ENCODE measurements at places on chromosomes 3 and 15.

GRCh38 chr3:135792174-135792573 is 173.4 kb upstream of the PPP2R3A start:
- DNase-seq = no peak

GRCh38 chr3:27554706-27555105 is 70.5 kb upstream of the SLC4A7 start:
- no peak for DNase-seq

DNA sequence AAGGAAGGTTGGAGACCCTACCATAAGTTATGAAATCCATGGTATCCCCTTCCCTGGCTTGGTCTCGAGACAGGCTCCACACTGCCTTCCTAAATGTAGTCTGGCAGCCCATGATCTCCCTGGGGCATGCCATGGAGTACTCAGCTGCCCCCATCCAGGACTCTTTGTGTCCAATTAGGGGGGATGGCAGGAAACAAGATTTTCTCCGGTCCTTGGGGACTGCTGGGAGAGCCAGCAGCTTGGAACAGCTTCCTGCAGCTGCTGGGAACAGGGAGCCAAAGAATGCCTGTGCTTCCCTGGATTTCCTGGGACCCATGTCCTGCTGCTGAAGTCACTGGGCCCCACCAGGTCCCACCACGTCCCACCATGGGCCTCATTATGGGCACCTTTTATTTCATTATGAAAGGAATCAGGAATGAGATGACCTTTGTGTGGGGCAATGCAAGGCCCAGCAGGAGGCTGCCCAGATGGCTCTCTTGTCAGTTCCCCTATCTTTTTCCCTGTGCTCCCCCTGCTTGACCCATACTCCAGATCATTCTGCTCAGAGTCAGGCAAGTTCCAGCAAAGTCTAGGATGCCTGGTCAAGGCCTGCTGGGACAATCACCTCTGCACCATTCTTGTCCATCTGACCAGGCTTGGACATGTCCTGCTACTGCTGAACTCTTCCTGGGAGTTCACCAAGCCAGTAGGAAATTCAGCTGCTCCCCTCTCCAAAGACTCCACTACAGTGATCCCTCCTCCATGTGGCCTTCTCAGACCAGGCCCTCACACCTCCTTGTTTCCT is 15.0 kb upstream of the DAG1 start:
- no peak for DNase-seq

DNA sequence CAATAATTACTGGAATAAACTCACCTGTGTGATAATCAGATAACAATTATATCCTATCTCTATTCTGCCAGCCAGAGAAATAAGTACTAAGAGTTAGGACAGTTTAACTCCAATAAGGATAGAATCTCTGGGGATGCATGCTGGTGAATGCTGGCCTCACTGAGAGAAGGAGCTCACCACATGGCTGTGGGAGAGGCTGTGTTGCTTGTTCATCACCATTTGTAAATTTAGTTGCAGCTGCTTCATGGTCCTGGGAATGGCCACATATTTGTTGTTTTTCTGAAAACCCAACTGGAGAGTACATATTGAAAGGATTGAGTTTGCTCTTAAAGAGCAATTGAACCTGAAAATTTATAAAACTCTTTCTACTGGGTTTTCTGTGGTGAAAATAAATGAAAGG is 207.3 kb downstream of the NECTIN3 start:
- no peak for DNase-seq

- DNase-seq = no peak
These were observed 221.0 kb upstream of the EOMES start for GRCh38 chr3:27943106-27943505.
